Omental fat pad (tissue), 4 donors: ENCODE measurements at places on chromosomes 2 and 18.

- DNase-seq = no peak
Observed at GRCh38 chr2:203301667-203302066, 26.5 kb upstream of the ABI2 start.

DNA sequence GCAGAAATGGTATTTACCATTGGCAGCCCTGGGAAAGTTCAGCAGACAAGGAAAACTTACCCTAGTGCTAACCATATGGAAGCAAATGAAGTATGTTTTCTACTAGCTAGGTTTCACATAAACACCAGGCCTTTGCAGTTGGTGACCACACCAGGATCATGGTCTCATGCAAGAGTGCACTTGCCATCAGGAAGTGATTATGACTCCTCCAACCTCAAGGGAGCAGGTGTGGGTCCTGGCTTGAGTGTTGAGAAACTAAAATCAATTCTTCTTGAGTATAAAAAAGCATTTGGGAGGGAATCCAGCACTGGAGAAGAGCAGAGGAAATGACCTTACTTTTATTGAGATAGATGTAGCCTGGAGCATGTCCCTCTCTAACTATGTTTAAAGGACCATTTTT, 56.8 kb upstream of the SPAG16 start:
- no peak for DNase-seq

- no peak for DNase-seq
Observed at GRCh38 chr18:75255094-75255493, 44.5 kb downstream of the TSHZ1 start.

- DNase-seq = no peak
Observed at GRCh38 chr2:5392658-5393057, 299.5 kb upstream of the SOX11 start.

DNA sequence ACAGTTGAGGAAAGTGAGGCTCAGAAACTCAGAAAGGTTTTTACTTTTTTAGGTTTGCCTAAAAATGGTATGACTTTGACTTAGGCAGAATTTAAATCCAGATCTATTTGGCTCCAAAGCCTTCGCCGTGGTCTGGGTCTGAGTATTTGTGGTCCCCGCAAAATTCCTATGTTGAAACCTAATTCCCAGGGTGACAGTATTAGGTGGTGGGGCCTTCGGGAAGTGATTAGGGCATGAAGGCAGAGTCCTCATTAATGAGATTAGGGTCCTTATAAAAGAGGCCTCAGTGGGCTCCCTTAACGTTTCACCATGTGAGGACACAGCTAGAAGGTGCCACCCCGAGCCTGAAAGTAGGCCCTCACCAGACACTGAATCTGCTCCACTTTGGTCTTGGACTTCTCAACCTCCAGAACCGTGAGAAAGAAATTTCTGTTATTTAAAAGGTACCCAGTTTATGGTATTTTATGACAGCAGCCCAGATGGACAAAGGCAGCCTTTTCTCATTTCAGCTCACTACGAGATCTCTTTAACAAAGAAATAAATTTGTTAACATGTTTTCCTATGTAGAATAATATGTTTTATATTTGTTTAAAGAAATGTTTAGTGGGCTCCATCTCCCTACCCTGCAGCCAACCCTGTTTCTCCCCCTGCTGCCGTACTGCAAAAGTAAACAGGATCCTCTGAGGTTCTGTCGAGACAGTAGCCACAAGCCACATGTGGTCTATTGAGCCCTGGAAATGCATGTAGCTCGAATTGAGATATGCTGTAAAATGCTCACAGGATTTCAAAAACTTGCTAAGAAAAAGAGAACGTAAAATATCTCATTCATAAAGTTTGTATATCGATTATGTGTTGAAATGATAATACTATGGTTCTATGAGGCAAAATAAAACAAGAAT, 80.6 kb downstream of the MOGAT1 start:
- DNase-seq = no peak

DNA sequence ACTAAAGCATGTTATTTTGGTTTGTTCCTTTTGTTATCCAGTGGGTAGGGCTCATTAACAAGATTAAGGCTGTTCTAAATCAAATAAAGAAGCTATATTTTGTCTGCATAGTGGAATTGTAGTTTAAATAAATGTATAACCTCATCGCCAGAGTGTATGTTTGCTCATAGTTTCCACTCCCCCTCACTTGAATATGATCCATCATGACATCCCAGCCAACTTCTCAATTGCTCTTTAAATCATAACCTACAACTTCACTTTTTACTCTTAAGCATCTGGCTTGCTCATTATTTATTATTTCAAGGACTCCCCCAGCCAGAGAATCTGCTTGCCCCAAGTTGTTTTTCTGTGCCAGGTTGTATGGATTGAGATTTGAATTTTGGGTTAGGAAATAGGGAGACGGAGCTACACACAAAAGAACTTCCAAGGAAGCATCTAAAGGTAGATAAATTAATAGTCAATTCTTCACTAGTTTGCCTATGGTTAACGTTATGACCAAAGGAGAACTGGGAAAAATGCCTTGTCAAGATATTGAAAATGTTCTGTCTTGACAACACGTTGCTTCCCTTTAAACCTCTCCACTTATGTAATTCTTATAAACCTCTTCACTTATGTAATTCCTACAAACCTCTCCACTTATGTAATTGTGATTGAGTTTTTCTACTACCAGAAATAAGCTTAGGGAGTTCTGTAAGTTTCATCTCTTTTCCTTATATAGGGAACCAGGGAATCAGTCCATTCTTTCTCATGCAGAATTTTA, 55.4 kb upstream of the UPP2 start:
- DNase-seq = no peak

GRCh38 chr2:172404824-172405223, 22.6 kb upstream of the ITGA6 start:
- no peak for DNase-seq

GRCh38 chr2:232026910-232027309, 65.4 kb downstream of the DIS3L2 start:
- DNase-seq = no peak

GRCh38 chr2:66814916-66815315, 380.0 kb downstream of the MEIS1 start:
- no peak for DNase-seq

GRCh38 chr2:16931441-16931840, 265.8 kb upstream of the CYRIA start:
- no peak for DNase-seq

- DNase-seq = no peak
Observed at GRCh38 chr2:208798698-208799097, 392.1 kb downstream of the PTH2R start.

- DNase-seq = no peak
Observed at GRCh38 chr18:39660141-39660540, 2094.5 kb upstream of the CELF4 start.

- DNase-seq = no peak
Observed at GRCh38 chr2:213710164-213710563, 425.9 kb downstream of the SPAG16 start.

- DNase-seq = no peak
Observed at GRCh38 chr18:12098374-12098773, 4.7 kb downstream of the ANKRD62 start.

- no peak for DNase-seq
Observed at GRCh38 chr2:126970583-126970982, 71.9 kb downstream of the TEX51 start.

DNA sequence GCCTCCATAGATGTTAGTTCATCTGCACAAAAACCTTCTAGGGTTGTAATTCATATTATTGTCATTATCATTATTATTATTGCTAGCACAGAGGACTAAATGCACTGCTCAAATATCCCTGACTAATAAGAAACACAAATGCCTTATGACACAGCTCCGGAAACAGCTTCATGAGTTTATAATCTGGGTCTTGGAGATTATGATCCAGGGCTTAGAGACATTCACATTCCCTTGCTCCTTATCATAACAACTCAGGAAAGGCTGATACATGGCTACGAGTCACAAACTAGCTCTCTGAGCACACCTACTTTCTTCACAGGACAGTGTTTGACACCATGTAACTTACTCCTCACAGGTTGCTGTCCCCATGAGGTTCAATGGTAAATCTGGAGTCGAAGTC, 102.2 kb upstream of the TTC39C start:
- no peak for DNase-seq

- no peak for DNase-seq
Observed at GRCh38 chr2:33291278-33292013, 185.0 kb upstream of the RASGRP3 start.

DNA sequence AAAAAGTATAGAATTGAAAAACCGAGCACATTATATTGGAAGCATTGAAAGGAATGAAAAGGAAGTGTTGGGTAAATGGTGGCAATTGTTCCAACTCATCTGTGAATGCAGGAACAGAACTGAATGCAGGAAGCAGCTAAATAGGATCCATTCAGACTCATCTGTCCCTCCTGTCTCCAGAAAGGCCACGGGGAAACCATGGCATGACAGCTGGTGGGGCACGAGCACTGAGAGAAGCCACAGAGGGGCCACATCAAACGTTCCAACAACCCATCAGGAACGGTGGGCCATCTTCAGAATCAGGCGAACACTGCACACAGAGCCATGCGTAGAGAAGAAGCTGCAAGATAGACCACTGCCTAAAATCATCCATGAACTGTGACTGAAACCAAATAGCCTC, 138.5 kb upstream of the SLC35G4 start:
- no peak for DNase-seq

DNA sequence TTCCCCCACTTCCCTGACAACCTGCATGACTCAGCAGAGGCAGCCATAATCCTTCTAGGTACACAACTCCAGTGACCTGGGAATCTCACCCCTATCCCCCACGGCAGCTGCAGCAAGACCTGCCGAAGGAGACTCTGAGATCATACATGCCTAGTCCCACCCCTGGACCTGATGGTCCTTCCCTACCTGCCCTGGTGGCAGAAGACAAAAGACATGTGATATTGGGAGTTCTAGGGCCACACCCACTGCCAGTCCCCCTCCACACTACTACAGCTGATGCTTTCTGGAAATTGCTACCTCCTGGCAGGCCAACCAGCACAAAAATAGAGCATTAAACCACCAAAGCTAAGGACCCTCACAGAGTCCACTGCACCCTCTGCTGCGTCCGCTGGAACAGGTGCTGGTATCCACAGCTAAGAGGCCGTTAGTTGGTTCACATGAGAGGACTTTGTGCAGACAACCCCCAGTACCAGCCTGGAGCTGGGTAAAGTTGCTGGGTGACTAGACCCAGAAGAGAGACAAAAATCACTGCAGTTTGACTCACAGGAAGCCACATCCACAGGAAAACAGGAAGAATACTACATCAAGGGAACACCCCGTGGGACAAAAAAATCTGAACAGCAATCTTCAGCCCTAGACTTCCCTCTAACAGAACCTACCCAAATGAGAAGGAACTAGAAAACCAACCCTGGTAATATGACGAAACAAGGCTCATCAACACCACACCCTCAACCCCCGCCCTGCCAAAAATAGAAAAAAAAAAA, 12.5 kb downstream of the MARCO start:
- DNase-seq = no peak

GRCh38 chr2:39403311-39403710, 33.8 kb downstream of the MAP4K3 start:
- DNase-seq = no peak
